AG20443 (cell line): ENCODE measurements at places on chromosomes 3 and 15.

- no peak for DNase-seq
Measured at GRCh38 chr3:189202106-189202505, 30.3 kb downstream of the TPRG1 start.

DNA sequence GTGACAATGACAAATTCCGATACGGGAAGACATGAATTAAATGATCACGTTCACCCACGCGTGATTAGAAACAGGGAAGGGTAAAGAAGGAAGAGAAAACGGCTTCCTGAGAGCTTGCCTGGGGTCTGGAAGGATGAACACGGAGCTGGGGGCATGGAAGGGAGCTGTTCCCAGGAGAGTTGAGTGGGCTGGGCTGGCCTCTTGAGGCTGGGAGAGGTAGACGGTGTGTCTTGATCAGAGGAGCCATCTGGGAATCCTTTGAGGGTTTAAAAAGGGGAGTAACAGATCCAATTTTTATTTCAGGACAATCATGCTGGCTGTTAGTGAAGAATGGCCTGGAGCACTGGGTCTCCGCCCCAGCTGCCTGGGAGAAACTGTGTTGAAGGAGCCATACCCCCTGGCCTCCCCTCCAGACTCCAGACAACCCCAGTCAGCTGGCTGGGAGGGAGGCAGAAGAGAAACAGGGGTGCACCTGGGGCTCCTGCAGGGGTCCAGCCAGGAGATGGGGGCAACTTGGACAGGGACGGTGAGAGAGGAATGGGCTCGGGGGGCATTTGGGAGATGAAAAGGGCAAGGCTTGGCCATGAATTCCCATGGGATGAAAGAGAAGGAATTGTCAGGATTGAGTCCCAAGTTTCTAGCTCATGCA is 53.6 kb upstream of the CGNL1 start:
- no peak for DNase-seq

DNA sequence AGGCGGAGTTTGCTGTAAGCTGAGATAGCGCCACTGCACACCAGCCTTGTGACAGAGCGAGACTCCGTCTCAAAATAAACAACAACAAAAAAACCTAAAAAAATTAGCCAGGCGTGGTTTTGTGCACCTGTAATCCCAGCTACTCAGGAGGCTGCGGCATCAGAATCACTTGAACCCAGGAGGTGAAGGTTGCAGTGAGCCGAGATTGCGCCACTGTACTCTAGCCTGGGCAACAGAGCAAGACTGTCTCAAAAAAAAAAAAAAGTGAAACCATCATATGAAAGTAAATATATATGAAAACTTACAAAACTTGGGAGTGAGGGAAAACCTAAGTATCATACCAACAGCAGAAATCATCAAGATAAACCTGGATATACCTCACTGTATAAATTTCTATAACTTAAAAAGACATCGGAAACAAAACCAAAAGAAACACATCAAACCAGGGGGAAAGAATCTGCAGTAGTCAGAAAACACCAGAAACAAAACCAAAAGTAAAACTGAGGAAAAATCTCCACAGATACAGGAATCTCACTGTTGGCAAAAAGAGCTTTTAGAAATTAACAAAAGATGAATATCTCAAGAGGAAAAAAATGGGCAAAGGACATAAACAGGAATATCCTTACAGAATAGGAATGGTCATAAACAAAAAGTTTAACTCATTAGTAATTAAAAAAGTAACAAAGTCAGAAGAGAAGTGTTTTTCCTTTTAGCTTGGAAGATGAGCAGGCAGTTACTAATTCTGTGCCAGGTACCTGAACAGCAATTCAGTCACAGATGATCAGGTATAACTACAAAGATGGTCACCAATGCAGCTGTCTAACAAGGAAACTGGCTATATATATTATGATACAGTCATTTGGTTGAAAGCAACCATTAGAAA is 41.3 kb downstream of the ETV5 start:
- DNase-seq = no peak

DNA sequence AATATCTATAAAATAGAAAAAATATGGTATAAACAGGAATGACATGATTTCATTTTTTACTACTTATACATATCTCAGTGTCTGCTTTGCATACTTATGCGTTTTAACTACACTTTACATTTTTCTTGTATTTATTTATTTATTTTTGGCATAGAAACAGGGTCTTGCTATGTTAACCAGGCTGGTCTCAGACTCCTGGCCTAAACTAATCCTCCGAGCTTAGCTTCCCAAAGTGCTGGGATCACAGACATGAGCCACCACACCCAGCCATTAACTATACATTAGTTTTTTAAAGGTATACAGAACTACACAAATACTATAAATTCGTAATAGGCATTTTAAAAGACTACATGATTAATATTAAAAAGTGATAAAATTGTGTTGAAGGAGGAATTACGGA is 9.1 kb downstream of the ADAM10 start:
- no peak for DNase-seq

DNA sequence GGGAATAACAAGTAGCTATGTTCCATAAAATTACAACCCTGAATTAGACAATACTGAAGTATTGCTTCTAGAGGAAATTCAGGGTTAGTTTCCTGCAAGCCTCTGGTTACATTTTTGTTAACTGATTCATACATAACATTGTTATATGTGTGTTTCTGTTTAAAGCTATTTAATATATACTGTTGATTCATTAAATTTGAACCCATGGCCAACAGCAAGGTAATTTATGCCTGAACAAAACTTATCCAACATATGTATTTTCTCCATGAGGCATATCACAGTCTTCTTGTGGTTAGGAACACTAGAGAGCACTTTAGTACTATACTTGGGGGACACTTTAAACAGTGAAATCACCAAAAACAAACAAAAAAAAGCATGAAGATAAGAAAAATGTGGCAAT is 47.7 kb upstream of the PTX3 start:
- no peak for DNase-seq

DNA sequence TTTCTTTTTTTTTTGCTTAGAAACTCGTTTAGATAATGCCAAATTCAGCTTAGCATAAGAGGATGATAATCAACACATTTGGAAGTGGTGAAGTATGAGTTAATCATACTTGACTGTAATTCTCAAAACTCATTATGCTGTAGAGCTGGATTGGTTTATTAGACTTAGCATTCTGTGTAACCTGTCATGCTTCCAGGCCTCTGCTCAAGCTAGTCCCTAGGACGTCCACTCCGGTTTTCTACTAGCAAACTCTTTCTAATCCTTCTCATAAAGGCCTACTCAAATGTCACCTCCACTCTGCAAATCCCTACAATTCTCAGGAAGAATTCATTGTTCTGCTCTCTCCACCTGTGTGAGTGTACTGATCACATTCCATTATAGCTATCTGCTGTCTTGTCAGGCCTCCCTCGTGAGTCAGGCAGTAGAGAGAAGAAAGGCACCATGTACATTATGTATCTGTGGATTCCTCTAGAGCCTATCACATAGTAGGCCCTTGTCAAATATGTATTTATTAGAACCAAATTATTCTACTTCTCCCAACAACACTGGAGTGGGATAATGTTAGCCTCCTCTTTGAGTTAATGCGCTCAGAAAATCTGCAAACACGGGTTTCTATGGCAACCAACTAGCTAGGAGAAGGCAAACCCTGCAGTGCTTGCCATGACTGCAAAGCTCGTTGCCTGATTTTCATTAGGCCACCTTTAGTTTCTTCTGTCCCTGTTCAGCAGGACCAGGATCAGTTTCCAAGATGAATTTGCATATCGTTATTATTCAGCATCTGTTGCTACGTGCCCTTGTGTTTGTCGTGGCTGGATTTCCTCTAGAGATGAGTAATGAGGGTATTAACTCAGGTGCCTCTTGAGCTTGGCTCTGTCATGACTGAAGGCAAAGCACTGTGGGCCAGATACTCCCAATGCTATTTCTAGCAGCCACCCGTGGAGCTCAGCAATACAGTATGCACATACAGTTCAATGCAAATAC is 30.7 kb downstream of the ATP13A5 start:
- no peak for DNase-seq

- DNase-seq = no peak
Measured at GRCh38 chr3:129425619-129426018, 2.8 kb downstream of the EFCAB12 start.

- no peak for DNase-seq
Measured at GRCh38 chr3:27542476-27542875, 58.3 kb upstream of the SLC4A7 start.

GRCh38 chr15:40982855-40983254 is 29.6 kb downstream of the CHAC1 start:
- DNase-seq = peak; percentile 83

DNA sequence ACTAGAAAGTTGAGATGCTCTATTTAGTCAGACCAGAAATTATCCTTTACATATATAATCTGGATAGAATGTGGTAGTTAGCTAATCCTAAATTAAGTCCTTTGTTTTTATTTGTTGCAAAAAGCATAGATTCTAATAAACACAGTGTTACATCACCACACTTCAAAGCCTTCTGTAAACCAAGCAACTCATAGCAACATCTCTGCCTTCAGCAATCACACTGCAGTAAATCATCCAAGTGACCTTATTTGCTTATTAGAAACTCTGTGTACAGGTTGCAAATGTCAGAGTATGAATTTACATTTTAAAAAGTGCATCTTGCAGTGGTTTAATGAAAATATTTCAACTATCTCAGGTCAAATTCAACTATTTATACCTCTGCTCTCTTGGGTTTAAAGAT is 242.5 kb downstream of the GBE1 start:
- no peak for DNase-seq

DNA sequence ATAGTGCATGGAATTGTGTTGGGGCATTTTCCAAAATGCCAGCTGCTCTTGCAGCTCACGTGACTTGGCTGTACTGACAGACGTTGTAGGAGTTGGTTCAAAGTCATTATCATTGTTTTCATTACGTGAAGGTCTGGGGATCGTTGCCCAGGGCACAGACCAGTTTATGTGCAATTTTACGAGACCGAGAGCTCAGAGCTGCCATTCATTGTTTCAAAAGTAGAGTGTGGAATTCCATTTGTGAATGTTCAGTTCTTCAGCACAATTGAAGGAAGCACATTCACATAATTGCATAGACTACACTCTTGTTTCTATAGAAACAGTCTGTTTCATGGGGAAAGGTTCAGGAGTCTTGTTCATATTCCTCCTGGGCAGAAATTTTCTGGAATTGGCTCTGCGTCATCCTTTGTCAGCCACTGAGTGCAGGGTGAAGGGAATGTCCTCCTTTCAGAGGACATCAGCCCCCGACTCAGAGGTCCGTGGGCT is 54.5 kb downstream of the GABRG3 start:
- no peak for DNase-seq

DNA sequence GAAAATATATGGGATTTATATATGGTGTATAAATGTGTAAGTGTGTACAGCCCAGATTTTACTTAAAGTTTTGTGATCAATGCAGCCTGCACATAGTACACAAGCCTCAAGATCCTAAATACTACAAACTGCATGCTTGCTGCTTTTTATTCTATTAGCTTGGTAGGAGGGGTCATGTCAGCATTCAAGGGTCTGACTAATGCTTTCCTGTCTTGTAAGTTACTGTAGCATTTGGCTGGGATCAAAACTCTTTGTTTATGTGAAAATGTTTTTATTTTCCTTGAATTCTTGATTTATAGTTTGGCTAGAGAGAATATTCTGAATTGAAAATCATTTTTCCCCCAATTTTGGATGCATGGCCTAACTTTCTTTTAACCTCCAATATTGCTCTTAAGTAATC is 370.9 kb downstream of the NSUN3 start:
- no peak for DNase-seq

- no peak for DNase-seq
Measured at GRCh38 chr3:72287956-72288355, 503.0 kb upstream of the PROK2 start.

DNA sequence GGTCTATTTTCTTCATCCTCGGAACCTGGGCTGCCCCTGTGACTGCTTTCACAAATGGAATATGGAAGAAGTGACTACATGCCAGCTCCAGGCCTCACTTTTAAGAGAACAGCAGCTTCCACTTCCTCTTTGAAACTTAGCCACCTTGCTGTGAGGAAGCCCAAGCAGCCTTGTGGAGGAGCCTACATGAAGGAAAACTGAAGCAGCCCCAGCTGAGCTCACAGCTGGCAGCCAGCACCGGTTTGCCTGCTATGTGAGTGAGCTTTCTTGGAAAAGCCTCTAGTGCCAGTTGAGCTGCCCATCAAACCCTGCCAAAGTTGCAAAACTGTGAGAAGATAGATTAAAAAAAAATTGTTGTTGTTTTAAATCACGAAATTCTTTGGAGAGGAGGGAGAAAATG is 498.0 kb upstream of the PROK2 start:
- no peak for DNase-seq

- no peak for DNase-seq
Measured at GRCh38 chr15:72206677-72207000, 9.1 kb upstream of the GRAMD2A start.

- DNase-seq = no peak
Measured at GRCh38 chr3:177742273-177742672, 545.0 kb upstream of the TBL1XR1 start.

GRCh38 chr3:136334209-136334608 is 84.1 kb downstream of the PCCB start:
- DNase-seq = no peak

GRCh38 chr3:42277676-42278075 is 11.7 kb upstream of the CCK start:
- no peak for DNase-seq

DNA sequence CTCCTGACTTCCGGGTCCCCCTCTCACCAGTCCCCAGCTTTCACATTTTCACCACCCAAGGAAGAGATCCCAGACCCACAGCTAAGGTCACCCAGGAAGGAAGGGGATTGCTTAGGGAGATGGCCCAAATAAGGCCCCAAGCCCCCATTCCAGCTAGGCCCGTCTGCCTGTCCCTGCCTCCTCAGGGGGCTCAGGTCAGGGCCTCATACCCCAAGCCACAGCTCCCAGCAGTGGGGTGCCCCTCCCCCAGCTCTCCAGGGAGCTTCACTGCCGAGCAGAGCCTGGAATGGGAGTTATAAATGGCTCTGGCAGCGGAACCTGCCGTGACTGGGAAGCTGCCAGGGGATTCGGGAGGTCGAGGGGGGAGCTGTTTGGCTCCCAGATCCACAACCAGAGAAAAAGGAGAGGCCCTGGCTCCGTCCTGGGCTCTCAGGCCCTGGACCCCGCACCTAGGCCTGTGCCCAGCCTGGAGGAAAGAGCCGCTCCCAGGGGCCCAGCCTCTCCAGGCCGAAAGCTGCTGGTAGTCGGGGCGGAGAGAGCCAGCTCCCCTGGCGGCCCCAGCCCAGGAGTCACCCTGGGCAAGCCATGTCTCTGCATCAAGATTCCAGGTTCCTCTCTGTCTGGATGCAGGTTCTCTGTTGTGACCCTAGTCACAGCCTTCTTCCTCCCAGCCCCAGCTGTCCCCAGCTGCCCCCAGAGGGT is 550 bp downstream of the CCDC9B start:
- DNase-seq = peak; percentile 75

- no peak for DNase-seq
Measured at GRCh38 chr3:42345811-42346210, 64.6 kb downstream of the LYZL4 start.

- DNase-seq = no peak
Measured at GRCh38 chr15:70723927-70724326, 39.4 kb downstream of the UACA start.
